ENCODE measurements at places on chromosomes 12 and 14. TPM values are rescaled to one million over a fixed set of nuclear protein-coding genes. Genes with fewer than 3 reads are reported as not detected.

DNA sequence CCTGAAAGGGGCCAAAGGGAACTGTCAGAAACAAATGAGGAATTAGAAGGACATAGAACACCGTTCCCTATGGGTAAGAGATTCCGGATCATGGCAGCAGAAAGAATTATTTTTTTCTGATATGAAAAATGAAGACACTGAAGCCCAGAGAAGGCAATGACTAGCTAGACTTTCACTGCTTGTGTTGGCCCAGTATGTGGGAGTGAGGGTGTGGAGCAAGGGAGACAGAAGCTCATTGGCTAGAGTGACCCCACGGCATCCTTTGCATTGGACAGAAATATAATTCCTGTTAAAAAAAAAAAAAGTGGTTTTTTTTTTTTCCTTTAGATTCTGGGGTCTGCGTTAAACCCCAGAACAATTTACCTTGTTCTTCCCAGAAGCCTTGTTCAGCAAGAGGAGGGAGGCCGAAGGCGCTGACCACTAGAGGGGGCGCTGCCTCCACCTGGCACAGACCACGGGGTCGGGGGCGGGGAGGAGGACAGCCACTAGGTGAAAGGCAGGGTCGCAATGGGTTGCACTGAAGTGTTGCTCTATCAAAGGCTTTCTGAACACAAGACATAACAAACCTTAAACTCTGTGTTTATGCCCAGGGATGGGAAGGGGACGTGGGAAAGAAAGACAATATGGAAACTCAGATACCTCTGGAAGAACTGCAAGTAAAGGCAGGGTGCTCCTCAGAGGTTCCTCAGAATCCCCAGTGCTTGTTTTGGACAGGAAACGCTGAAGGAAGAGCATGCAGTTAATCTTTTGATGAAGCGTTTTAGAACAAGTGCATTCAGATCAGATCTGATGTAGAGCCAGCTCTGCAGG lies 156.8 kb downstream of the KCNA5 start:
- no peaks in the 10 kb centered on the region for H3K36me3 ChIP-seq
- H3K27me3 ChIP-seq = no peaks in the 10 kb centered on the region

DNA sequence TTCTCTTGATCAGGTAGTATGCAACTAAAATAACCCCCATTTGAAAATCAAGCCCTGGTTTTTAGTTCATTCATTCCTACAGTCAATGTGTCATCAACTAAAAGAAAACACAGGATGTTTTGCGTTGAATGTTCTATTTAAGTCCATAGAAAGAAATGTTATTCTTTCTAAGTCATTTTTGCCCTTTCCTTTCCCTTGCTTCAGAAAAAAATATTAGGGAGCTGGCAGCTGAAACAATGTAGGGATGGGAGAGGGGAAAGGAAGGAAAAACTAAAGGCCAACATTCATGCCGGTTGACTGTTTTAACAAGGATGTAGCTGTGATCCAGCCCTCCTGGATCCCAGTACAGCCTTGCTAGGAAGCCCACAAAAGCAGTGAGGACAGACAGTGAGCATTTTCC lies 155.1 kb downstream of the BTG1 start:
- H3K27me3 ChIP-seq = no peaks in the 10 kb centered on the region
- H3K27ac ChIP-seq = peak overlapping the region; percentile 66
- no peaks in the 10 kb centered on the region for H3K36me3 ChIP-seq
- H3K4me3 ChIP-seq = no peak overlapping the region
- DNase-seq = no peak

GRCh38 chr12:67482751-67483661 lies 165.5 kb upstream of the DYRK2 start:
- H3K36me3 ChIP-seq = no peaks in the 10 kb centered on the region
- peaks cover 8% of the 10 kb centered on the region for H3K4me1 ChIP-seq
- H3K27ac ChIP-seq = no peak overlapping the region

DNA sequence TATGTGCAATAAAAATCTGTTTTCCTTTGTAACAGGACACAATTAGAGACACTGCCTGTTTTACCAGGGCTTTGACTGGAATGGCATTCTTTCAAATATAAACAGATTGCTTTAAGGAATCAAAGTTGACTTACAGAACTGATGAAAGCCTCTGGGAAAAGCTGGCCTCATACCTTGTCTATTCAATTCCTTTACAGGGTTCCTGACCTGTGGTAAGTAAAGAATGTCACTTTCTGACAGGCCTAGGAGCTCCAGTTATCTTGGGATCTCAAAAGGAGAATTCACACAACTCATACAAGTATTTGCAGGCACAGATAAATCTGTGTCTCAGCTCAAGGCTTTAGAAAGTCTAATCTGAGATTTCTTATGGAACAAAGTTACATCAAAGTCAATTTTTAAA lies 88.4 kb downstream of the BCAT1 start:
- no peak for DNase-seq
- no peaks in the 10 kb centered on the region for H3K4me1 ChIP-seq
- H3K4me3 ChIP-seq = no peak overlapping the region
- peaks cover 77% of the 10 kb centered on the region for H3K36me3 ChIP-seq
- no peaks in the 10 kb centered on the region for H3K27me3 ChIP-seq

GRCh38 chr14:61080591-61081010 lies 99.6 kb downstream of the SLC38A6 start:
- H3K27me3 ChIP-seq = no peaks in the 10 kb centered on the region
- H3K36me3 ChIP-seq = peaks cover 18% of the 10 kb centered on the region
- H3K4me1 ChIP-seq = no peaks in the 10 kb centered on the region
- no peak overlapping the region for H3K4me3 ChIP-seq
- H3K27ac ChIP-seq = no peak overlapping the region

DNA sequence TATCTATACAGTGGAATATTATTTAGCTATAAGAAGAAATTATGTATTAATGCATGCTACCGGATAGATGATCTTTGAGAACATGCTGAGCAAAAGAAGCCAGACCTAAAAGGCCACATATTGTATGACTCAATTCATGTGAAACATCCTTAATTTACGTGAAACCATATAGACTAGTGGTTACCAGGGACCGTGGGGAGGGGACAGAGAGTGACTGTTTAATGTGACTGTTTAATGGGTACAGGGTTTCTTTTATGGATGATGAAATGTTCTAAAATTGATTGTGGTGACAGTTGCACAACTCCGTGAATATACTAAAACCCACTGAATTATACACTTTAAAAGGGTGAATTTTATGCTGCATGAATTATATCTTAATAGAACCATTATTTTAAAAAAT lies 8.5 kb upstream of the BCL7A start:
- H3K36me3 ChIP-seq = no peaks in the 10 kb centered on the region
- H3K4me3 ChIP-seq = no peak overlapping the region
- no peak for DNase-seq
- no peak overlapping the region for H3K27ac ChIP-seq
- H3K27me3 ChIP-seq = no peaks in the 10 kb centered on the region

- H3K27ac ChIP-seq = no peak overlapping the region
- no peaks in the 10 kb centered on the region for H3K27me3 ChIP-seq
- H3K36me3 ChIP-seq = no peaks in the 10 kb centered on the region
Measured at GRCh38 chr12:69354556-69355187, 4.9 kb upstream of the YEATS4 start.

Gene PCED1B
- total RNA-seq = 0.47 TPM

GRCh38 chr14:69692594-69692993 lies 74.3 kb upstream of the SRSF5 start:
- H3K4me3 ChIP-seq = no peak overlapping the region
- H3K27me3 ChIP-seq = no peaks in the 10 kb centered on the region
- H3K4me1 ChIP-seq = peaks cover 60% of the 10 kb centered on the region
- H3K36me3 ChIP-seq = no peaks in the 10 kb centered on the region

DNA sequence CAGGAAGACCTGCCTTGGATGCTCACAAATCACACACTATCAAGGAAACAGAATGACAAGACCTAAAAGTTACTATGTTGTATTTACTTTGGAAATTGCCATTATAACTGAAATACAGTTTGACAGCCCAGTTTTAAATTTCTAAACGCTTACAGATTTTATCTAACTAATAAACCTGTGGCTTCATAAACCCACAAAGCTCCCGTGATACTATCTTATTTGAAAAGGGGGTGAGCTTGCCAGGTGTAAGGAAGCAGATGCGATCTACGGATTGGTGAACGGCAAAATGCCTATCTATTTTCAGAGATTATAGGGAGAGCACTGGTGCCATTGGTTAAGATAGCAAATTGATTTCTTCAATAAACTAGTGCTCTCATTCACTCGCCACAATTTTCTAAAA lies 485.5 kb downstream of the BCAT1 start:
- DNase-seq = no peak
- H3K36me3 ChIP-seq = peaks cover 6% of the 10 kb centered on the region
- H3K27me3 ChIP-seq = no peaks in the 10 kb centered on the region
- no peak overlapping the region for H3K4me3 ChIP-seq
- no peak overlapping the region for H3K27ac ChIP-seq
- H3K4me1 ChIP-seq = peaks cover 40% of the 10 kb centered on the region

DNA sequence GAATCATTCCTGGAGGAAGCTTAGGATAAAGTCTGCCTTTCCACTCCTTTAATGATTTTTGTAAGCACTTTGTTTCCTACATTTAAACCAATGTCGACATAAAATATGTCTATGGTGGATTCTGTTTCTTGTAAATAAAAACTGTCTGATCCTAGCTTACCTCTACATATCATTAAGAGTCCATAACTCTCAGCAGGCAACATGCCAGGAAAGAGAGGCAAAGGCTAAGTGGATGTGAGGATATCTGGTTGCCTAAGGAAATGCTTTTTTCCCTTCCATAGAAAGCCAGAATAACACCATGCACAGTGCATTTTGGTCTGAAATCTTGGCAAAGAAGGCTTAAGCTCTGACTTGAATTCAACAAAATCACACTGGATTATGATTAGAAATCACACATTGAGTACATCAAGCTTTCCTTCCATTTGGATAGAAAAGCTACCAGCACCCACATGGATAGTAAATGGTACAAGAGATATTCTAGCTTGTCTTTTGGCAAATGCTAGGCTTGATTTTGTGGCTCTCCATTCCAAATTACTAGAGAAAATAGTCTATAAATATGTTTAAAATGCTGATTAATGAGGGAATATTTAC lies 57.0 kb upstream of the CNTN1 start:
- peaks cover 5% of the 10 kb centered on the region for H3K27me3 ChIP-seq
- no peak for DNase-seq
- H3K36me3 ChIP-seq = peaks cover under 1% of the 10 kb centered on the region
- no peaks in the 10 kb centered on the region for H3K4me1 ChIP-seq

Gene NFE2
- total RNA-seq = not detected

- no peaks in the 10 kb centered on the region for H3K36me3 ChIP-seq
- H3K4me3 ChIP-seq = no peak overlapping the region
- no peaks in the 10 kb centered on the region for H3K4me1 ChIP-seq
- H3K27me3 ChIP-seq = peaks cover 3% of the 10 kb centered on the region
- no peak for DNase-seq
Measured at GRCh38 chr14:72165229-72165698, 233.0 kb downstream of the RGS6 start.

DNA sequence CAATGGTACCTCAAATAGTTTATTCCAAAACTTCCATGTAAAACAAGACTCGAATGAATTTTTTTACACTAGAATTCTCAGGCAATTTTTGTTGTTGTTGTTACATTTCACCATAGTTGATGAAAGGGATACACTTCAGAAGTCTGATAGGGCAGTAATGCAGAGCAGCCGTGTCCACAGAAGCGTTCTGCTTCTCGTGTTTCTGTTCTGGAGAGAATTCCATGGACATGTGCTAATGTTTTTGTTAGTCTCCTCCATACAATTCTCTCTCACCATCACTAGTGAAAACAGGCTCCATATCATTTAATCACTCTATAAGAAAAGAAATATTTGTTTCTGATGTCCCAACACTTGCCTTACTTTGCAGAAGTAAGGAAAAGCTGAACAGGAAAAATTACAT lies 606.1 kb downstream of the SLC16A7 start:
- H3K27ac ChIP-seq = no peak overlapping the region
- H3K27me3 ChIP-seq = no peaks in the 10 kb centered on the region
- DNase-seq = no peak
- H3K36me3 ChIP-seq = no peaks in the 10 kb centered on the region
- no peak overlapping the region for H3K4me3 ChIP-seq

Gene SLC6A12
- total RNA-seq = 0.47 TPM

- H3K4me3 ChIP-seq = peak overlapping the region; percentile 89
- H3K27ac ChIP-seq = peak overlapping the region; percentile 16
- DNase-seq = no peak
- H3K4me1 ChIP-seq = peaks cover 44% of the 10 kb centered on the region
- H3K27me3 ChIP-seq = peaks cover 17% of the 10 kb centered on the region
Measured at GRCh38 chr12:122080149-122081082, 1.9 kb downstream of the MLXIP start.

GRCh38 chr12:22173177-22173576 lies 127.2 kb downstream of the CMAS start:
- peaks cover 4% of the 10 kb centered on the region for H3K36me3 ChIP-seq
- no peaks in the 10 kb centered on the region for H3K4me1 ChIP-seq
- DNase-seq = no peak
- H3K27ac ChIP-seq = no peak overlapping the region
- H3K27me3 ChIP-seq = no peaks in the 10 kb centered on the region

- DNase-seq = no peak
- H3K27me3 ChIP-seq = no peaks in the 10 kb centered on the region
- H3K36me3 ChIP-seq = peaks cover 4% of the 10 kb centered on the region
- no peak overlapping the region for H3K4me3 ChIP-seq
Measured at GRCh38 chr12:5123921-5124320, 80.2 kb downstream of the KCNA5 start.

Gene KRT8
- 8.3 TPM for total RNA-seq

Data from neural crest cell (in vitro differentiated cells).